ENCODE measurements at places on chromosomes 16 and 17.

DNA sequence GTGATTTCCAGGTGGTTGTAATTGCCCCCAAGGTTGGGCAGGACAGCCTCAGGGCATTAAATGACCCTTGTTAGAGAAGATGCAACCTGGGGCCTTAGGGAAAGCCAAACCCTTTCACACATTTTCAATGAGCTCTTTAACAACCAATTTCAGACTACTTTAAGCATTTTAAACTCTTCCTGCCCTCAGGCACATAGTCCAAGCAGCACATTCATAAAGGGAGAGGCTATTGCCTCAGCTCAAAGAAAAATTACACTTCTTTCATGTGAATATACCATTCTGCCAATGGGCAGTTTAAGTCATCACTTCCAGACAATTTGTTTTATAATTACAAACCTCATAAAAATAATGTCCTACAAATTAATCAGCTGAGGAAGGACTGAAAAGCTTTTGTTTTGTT is 544.5 kb downstream of the NPIPA7 start:
- DNase-seq = no peak

DNA sequence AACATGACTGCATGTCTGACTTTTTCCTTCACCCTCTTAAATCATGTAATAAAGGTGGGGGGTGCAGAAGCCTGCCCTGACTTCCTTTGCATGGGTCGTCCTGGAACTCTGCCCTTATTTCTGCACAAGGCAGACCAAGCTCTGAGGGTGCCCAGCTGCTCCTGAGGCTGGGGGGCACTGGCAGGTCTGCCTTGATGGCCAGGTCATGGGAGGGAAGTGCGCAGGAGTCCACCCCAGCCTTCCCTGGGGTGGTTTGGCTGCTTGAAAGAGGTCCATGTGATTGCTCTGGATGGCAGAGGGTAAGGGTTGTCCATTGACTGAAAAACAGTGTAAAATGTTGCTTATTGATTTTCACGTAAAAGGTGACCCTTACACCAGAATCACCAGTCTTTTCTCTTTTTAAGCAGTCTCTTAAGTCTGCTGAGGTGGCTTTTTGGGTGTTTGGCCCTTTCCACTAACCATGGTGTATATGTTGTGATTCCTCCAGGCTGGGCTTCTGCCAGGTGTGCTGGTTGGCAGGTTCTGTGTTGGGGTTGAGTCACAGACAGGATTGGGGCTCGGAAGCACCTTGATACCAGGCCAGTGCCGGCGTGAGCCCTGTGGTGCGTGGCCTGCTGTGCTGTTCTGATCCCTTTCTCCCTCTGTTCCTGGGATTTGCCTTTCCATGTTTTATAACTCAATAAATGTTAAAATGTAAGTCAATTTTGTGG is 19.4 kb downstream of the DHX38 start:
- DNase-seq = no peak

DNA sequence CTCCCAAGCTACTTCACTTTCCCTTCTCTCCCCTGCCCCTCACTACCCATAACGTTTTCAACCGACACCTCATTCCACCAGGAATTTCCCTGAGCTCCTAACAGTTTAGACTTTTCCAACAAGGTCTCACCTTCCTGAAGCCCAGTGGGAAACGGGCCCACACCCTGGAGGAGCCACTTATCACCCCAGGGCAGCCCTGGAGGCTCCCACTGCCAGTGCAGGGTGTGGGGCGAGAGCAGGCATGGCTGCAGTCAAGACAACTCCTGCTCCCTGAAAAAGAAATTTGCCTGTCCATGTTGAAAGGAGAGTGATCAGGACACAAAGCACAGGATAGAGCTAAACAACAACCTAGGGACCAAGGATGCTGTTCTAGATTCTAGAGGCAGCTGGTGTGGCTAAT is 1.7 kb upstream of the CCNF start:
- no peak for DNase-seq

DNA sequence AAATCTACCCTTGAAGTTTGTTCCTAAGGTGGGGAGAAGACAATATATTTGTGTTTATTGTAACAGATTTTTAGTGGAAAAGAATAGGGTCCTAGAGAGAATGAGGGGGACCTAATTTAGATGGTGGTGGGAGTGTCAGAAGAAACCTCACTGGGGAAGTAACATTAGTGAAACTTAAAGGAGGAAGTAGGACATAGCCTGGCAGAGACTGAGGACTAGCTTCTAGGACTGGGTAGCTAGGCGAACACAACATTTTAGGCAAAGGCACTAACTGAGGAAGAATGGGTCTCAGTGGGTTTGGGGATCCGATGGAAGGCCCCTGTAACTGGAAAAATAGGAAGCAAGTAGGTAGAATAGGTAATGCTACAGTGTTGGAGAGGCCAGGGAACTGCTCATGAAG is 4.2 kb upstream of the ARL2BP start:
- DNase-seq = no peak

DNA sequence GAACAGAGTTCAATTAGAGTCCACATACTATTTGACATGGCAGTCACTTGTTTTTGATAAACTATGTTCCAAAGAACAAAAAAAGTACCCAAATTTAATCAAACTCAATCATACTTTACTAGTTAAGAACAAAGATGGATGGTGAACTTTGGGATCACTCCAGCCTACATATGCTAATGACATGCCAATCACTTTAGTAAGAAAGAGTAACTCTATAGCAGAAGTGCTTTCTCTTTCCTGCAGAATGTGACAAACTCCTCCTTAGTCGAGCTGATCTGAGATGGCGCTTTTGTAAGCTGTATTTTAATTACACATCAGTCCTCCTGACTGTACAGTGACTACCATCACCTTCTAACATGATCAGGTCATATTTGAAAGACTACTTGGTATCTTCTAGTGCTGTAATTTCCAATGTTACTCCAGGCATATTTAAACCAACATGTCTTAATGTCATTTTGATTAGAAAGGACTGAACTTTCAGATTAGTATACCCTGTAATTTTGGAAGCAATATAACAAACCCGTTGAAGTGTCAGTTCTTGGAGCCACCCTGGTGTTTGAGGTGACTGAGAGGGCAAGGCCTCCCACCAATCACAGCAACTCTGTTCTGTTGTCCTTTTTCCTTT is 4.1 kb downstream of the NETO2 start:
- no peak for DNase-seq

GRCh38 chr17:36888236-36888951 is 48.9 kb upstream of the LHX1 start:
- no peak for DNase-seq

DNA sequence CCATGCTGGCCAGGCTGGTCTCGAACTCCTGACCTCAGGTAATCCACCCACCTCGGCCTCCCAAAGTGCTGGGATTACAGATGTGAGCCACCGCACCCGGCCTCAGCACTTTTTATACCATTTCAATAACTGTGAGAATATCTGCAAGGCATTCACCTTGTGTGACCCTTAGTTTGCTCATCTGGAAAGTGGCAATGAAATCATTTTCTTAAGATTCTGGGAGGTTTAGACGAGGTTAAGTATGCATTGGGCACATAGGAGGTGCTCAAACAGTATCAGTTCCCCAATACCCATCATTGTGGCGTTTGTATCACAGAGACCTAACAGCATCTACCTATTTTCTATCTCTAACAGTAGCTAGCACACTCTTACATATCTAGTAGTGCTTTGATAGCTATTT is 481.9 kb upstream of the ERCC4 start:
- no peak for DNase-seq

DNA sequence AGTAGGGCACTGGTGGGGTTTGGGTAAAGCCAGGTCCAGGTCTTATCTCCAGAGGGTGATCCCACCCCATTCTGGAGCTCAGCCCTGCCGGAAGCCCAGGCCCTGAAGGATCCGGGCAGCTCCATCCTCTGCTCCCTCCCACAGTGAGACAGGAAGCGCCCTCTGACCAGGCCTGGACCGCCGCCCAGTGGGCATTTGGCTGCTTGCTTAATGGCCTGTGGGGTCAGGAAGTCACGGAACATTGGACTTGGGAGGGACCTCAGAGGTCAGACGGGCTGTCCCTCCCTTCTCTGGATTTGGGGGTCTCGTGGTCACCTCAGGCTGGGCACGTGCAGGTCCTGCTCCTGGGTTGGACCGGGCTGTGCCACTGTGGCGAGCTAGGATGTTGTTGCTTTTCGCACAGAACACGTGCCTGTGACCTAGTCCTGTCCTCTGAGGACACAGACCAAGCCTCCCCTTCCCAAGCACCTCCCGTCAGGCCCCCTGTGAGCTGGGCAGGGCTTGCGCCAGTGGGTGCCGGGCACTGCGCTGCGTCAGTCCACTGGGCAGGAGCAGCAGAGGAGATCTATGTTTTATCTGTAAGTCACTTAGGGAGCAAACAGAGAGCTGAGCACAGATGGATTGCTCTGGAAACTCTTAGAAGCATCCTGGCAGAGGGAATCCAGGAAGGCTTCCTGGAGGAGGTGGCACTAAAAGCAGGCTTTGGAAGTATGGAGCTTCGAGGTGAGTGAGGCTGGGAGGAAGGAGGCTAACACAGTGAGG is 49.4 kb upstream of the GSE1 start:
- no peak for DNase-seq

DNA sequence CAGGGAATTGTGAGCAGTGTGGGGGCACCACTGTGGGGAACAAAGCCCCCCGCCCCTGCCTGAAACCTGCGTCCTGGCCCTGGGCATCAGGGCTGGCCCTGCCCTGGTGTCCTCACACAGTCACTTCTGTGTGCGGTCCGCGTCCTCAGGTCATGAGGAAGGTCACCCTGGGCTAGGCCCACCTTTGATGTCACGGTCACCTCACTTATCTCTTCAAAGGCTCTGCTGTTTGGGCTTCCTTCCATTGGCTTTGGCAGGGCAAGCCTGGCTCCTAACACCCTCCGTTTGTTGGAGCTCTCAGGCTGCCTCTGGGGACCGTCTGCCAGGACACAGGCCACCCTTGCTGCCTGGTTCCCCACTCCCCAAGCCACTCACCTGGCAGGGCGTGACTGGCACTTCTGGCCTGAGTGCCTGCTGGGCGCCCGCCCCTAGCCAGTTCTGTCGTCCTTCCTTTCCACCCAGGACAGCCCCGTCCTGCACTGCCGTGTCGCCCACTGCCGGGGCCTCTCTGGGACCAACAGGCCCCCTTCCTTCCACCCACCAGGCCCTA is 8.8 kb downstream of the CENPX start:
- DNase-seq = no peak

DNA sequence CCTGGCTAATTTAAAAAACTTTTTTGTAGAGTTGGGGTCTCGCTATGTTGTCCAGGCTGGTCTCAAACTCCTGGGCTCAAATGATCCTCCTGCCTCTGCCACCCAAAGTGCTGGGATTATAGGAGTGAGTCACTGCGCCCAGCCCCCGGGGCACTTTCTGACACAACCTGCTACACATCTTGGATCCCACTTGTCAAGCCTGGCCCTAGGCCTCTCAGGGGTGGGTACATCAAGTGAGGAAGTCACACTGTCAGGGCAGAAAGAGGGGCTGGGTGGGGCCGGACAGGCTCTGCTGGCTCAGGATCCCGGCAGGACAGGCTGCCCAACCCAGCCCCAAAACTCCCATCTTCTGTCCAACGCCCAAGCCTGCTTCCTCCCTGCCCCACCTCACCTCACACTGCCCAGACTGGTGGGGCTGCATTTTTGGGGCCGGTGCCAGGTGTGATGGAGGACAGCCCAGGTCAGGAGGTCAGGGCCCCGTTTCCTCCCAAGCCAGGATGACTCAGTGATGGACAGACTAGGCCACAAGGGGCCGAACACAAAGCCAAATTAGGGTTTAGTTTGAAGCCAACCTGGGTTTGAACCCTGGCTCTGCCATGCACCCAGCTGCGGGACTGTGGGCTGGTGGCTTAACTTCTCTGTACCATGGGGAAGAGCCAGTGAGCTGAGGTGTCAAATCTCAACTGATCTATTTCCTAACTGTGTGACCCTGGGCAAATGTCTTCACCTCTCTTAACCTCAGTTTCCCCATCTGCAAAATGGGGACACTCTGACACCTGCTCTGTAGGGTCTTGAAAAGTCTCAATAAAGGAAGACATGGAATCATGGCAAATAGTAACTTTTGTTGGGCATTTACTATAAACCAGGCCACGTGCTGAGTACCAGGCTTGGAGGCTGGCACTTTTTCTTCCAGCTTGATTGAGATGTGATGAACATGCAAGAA is 8.9 kb upstream of the PPL start:
- no peak for DNase-seq

DNA sequence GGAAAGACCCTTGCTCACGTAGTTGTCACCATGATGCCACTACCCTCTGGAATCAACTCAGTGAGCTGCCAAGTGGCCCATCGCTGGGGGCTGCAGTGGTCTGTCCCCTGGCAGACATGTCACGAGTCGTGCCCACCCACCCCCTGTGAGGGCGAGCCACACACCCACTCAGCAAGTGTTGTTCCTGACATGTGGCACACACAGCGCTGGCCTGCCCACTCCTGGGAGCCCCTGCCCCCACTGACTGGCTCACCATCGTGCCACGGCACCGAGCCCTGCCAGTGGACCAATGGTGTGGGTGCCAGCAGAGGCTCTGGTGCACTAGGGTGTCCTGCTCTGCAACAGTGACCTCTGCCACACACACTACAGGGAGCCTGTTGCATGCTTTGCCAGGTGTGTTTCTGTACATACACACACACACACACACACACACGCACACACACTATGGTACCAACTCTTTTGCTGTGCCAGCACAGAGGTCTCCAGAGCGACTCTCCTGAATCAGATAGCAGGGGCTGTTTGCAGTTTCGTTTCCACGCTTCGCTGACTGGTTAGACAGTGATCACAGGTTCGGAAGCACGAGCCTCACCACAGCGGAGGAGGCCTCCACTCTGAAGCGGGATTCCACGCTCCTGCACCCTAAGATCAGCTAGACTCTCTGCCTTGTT is 7.7 kb downstream of the RTN4RL1 start:
- DNase-seq = no peak

DNA sequence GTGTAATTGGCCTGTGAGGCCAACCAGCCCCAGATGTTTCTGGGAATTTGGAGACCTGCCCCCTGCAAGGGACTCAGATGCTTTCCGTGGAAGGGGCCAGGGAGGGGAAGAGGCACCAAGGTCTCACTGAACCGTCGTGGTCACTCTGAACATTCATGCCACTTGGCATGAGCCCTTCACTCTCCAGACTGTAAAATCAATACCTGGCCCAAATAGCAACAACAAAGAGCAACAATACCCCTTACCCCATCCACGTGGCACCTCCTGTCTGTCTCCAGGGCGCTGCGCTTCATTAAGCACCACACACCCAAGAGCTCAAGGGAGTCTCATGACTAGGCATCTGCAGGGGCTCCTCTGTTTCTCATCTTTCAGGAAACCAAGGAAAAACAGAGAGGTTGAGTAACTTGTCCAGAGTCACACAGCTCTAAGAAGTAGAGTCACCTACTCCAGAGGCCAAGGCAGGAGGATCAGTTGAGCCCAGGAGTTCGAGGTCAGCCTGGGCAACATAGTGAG is 52.8 kb downstream of the SOCS1 start:
- DNase-seq = no peak

Measured in GM04504 (cell line).